ENCODE measurements at places on chromosomes 6 and 20.

DNA sequence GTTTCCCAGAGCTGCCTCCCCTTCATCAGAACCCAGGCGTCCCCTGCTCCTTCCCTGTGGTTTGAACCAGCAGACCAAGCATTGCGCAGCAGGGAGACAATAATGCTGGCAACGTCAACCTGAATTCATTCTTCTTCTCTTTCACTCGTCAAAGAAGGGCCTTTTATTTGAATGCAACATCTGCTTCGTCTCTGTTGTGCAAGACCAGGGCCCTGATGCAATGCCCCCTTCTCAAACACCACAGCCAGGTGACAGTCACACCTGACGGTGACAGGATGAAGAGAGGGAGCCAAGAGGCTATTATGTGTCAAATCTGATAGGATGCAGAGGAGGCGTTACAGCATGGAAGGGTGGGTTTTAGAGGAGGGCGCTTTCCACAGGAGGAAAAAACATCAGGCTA, 8.0 kb downstream of the INSM1 start:
- DNase-seq: no peak

DNA sequence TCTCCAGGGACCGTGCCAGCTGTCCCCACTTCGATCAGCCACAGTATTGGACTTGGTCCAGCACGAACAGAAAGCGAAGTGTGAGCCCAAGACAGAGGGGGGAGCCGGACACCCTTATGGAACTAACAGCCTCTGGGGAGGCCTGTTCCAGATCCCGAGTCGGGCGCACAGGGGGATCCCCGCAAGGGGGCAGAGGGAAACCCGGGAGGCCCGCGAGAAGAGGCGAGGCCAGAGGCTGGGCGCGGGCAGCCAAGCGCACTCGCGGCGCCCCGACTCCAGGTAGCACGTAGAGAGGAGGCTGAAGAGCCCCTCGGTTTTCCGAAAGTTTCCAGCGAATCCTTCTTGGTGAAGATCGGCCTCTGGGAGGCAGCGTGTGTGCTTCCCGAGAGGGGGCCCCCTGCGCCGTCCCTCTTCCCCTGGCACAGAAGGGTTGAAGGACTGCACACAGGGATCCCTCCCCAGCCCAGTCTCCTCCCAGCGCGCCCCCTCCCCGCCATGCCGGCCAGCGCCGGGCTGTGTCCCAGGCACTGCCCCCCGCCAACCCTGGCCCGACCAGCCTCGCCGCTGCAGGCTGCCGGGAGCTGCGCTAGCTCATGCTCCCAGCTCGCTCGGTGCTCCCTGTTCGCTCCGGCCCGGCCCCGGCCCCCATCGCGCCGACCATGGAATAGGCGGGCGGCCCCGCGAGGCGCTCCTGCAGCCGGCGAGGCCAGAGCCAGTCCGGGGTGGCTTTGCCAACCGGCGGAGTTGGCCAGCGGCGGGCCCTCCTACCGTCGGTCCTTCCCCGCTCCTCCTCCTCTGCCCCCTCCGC, 577 bp upstream of the SLC24A3 start:
- no peak for DNase-seq

- no peak for DNase-seq
Observed at GRCh38 chr6:5610640-5611039, 349.3 kb downstream of the FARS2 start.

DNA sequence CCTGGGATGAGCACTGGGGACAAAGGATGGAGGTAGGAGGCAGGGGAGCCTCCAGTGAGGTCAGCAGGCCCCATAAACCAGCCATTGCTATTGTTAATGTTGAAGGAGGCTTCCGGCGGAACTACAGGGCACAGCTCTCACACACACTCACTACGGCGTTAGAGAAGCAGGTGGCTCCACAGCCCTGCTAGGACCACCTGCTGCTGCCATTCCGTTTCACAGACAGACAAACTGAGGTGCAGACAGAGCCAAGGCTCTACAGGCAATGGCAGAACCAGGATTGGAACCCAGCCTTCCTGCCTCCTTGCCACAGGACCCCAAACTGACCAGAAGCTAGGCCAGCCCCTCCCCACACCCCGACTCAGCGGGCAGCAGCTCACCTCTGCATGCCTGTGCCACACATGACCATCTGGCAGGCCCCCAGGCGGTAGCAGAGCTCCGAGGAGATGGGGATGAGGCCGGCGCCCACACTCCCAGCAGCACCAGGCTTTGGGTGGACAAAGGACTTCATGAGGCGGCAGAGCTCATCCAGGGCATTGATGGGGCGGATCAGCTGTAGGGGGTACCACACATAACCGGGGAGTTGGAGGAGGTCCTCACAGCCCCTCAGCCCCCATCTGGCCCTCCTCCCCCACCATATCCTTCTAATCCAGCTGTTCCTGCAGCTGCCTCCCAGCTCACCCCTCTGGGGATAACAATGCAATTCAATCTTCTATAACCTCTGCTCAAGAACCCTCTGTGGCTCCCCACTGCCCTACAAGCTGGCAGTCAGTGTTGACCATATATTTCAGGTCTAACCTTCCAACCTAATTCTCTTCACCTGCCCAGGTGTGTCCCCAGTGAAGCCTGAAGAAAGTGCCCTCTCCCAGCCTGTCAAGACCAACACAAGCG, 198.5 kb downstream of the PREX1 start:
- no peak for DNase-seq

GRCh38 chr6:150032598-150032997, 7.3 kb upstream of the RAET1L start:
- no peak for DNase-seq

- no peak for DNase-seq
Observed at GRCh38 chr6:81465859-81466258, 286.6 kb downstream of the TENT5A start.

DNA sequence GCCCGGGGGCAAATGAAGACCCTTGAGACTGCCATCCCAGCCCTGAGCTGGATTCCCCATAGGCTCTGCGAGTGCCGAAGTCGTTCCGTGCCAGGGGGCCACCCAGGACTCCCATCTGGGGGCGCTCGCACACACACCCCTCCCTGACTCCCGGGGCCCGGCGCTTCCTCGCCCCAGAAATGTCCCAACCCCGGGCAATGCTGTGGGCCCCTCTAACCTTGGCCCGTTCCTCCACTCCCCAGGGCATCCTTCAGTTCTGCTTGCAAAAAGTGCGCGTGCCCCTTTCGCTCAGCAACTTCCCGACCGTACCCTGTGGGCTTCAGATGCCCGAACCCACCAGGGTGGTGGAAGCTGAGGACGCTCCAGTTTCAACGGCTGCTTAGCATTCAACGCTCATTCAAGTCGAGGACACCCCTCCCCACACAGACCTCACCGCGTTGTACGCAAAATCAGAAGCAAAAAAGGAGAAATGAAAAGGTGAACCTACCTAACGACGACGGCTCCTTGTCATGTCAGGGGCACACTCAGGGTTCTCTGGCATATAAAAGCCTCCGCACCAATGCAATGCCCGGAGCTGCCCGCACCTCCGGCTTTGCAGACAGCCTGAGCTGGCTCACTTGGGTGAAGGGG, 25.3 kb downstream of the RIPOR2 start:
- no peak for DNase-seq

DNA sequence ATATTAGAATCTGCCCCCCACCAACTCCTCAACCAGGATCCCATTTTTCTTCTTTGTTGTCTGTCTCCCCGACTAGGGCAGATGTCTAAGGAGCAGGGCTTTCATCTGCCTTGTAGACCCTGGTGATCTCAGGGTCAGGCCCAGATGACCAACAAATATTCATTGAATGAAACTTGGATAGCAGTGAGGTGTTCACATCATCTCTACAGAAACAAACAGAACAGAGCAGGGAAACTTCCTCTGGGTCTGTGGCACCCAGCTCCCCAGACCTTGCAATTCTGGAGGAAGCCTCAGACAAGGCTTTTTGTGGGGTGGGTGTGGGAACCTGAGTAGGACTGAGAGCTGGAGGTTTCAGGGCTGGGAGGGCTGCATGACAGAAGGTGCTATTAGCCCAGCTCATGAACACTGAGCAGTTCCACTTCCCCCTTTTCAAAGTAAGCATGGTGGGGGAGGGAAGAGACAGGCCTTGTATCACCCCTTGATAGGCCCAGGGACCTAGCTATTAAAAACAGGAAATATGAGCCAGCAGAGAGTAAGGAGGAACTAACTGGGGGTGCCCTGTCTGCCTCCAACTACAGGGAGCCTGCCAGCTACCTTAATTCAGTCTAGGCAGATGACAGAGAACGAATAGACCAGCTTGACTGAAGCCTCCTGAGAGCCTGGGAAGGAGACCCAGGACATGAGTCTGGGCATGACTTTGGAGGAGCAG, 37.3 kb upstream of the TOP1 start:
- DNase-seq: no peak

GRCh38 chr6:17962436-17963031, 24.9 kb downstream of the KIF13A start:
- DNase-seq: no peak

- peak; percentile 84 for DNase-seq
Observed at GRCh38 chr20:49216991-49217578, 2.1 kb upstream of the DDX27 start.

DNA sequence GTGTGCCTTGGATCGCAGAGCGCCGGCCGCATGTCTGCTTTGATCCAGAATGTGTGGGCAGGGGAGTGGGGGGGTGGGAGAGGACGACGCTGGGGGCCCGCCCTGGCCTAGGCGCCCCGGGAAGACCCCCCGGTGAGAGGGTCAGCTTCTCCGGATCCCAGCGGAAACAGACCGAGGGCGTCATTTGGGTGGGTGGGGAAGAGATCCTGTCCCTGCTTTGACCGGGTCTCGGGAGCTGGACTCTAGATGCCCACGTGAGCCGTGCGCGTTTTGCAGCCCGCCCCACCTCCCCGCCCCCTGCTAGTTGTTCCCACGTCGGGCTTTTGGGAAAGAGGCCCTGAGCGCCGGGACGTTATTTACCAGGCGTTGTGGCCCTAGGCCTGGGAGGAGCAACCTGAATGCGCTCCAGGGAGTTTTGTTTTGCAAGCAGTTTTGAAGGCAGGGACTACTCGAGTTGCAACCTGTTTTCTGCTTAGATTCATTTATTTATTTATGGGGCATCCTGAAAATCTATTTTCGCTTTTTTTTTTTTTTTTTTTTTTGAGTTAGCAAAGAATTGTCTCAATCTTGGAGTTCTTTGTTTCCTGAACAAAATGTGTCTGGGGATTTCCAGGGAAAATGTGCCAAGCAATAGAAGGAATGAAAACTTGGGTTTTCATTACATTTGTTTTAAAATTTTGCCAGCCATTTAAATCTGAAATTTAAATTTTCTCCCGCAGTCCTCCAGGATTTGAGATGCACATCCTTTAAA, 1.6 kb downstream of the DSP start:
- DNase-seq: no peak

- no peak for DNase-seq
Observed at GRCh38 chr6:30042476-30042875, 18.6 kb upstream of the POLR1H start.

GRCh38 chr20:37119356-37120036, 23.7 kb upstream of the RBL1 start:
- DNase-seq: no peak

GRCh38 chr6:50539447-50539846, 173.9 kb upstream of the TFAP2D start:
- DNase-seq: no peak

GRCh38 chr6:41497994-41498393, 48.2 kb upstream of the FOXP4 start:
- DNase-seq: no peak

DNA sequence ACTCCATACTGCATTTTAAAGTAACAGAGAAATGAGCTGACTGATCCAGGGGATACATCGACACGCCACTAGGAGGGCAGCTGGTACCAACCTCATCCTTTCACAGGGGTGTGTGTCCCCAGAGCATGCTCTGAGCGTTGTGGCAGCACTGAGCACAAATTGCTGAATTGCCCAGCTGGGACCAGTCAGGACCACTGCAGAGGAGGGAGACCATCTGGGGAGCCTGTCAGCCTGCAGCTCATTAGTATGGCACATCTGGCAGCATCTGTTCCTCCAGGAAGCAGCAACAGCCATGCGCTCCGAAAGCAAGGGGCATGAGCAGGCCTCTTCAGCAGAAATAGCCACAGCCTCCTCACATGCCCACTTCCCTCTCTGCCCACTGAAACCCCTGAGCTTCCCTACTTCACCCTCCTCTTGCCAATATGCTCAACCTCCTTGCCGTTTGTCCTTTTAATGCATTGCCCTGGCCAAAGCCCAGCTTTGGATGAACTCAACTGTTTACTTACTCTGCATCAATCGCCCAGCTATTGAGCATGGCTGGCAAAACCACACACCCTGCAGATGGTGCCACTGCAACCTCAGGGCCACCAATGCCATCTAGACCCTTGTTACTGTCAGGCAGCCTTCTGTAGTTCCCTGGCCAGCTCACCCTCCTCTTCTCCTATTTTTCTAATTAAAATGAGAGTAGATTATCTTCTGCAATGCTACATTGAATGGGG, 77.6 kb upstream of the NEDD9 start:
- no peak for DNase-seq

- no peak for DNase-seq
Observed at GRCh38 chr20:22692119-22692475, 107.7 kb upstream of the FOXA2 start.

DNA sequence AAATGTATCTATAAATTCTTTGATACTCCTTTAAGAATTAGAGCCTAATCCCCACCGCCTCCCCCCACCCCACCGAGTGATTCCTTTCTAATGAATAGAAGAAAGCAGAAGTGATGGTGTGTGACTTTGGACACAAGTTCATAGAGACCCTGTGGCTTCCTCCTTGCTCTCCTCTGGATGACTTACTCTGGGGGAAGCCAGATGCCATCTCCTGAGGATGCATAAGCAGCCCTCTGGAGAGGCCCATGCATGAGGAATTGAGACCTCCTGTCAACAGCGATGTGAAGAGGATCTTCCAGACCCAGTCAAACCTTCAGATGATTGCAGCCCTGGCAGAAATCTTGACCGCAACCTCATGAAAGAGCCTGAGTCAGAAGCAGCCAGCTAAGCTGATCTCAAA, 21.1 kb downstream of the AHCY start:
- DNase-seq: no peak

DNA sequence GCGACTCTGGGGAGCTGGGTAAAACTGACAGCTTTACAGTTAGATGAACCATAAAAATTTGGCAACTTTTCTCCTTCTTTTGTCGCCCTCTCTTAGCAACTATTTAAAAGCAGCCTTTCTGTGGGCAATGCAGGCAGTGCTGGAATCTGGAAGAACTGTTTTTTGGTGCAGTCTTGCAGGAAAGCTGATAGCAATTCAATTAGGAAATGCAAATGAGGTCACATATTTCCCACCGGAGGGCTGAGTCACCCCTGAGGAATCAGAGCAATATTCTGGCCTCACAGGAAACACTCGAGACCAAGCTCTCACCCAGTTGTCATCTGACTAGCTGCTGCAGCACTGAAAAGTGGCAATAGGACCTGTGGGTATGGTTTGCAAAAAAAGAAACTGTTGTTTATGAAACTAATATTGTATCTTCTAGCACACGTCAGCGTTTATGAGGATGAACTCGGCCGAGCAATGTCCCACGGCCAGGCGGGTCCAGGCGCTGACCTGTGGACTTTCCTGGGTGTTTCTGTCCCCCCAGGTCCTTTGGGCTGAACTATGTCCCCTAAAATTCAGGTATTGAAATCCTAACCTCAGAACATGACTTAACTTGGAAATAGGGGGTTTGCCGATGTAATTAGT, 312.3 kb downstream of the TAF4 start:
- DNase-seq: no peak

- DNase-seq: no peak
Observed at GRCh38 chr20:25592135-25592852, 7.0 kb upstream of the NINL start.

- no peak for DNase-seq
Observed at GRCh38 chr6:150668900-150669302, 69.2 kb downstream of the PLEKHG1 start.
